Sigmoid colon (tissue), 7 donors: ENCODE measurements at places on chromosomes 1 and 21. TPM values are rescaled to one million over a fixed set of nuclear protein-coding genes. Genes with fewer than 3 reads are reported as not detected.

- no peak overlapping the region for H3K4me3 ChIP-seq
- no peaks in the 10 kb centered on the region for H3K27me3 ChIP-seq
- no peaks in the 10 kb centered on the region for H3K4me1 ChIP-seq
- H3K27ac ChIP-seq, result no peak overlapping the region
- no peaks in the 10 kb centered on the region for H3K36me3 ChIP-seq
- DNase-seq, result peak; percentile 65
Observed at GRCh38 chr1:2985067-2985561, 36.2 kb upstream of the ACTRT2 start.

DNA sequence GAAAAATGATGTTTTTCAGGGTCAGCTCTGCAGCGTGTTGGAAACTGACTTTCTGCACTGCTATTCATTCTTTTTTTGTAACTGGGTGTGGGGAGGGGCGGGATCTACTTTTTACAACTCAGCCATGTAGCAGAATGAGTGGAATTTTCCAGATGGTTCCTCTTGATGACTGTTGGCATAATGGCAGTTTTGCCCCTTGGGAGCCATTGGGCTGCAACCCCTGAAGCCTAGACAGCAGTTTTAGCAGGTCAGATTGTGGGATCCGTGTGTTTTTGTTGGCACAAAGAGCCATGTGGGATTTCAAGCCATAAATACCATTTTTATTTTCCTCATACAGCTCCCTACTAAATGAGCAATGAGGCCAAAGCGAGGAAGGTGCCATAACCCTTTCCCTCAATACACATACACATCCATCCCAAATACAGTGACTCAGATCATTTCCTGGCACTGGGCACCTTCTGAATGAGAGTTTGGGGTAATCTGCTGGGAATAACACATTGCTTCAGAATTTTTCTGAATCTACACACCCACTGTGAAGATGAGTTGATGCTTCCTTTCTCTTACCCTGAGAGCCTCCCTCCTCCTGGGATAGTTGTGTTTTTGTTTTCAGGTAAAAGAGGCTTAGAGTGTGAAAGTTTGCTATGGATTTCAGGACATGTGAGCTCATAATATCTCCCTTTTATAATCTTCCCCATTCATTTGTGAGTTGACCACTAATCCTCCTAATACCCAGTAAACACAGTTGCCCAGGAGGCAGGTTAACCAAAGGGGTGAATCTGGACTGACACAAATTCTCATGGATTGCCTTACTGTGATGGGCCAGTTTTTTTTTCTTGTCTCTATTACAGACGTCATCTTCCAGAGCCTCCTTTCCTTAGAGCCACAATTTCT lies 13.1 kb downstream of the S100A10 start:
- peaks cover 15% of the 10 kb centered on the region for H3K4me1 ChIP-seq
- H3K27ac ChIP-seq, result peak overlapping the region; percentile 0
- DNase-seq, result no peak
- H3K36me3 ChIP-seq, result peaks cover 14% of the 10 kb centered on the region

GRCh38 chr1:29518183-29518835 lies 282.0 kb downstream of the PTPRU start:
- H3K27ac ChIP-seq, result no peak overlapping the region
- H3K4me1 ChIP-seq, result no peaks in the 10 kb centered on the region
- H3K4me3 ChIP-seq, result no peak overlapping the region
- peaks cover 40% of the 10 kb centered on the region for H3K27me3 ChIP-seq
- H3K36me3 ChIP-seq, result no peaks in the 10 kb centered on the region

- no peaks in the 10 kb centered on the region for H3K36me3 ChIP-seq
- H3K27ac ChIP-seq, result no peak overlapping the region
- no peaks in the 10 kb centered on the region for H3K4me1 ChIP-seq
- DNase-seq, result peak; percentile 60
Observed at GRCh38 chr1:7616076-7616832, 154.8 kb upstream of the VAMP3 start.

DNA sequence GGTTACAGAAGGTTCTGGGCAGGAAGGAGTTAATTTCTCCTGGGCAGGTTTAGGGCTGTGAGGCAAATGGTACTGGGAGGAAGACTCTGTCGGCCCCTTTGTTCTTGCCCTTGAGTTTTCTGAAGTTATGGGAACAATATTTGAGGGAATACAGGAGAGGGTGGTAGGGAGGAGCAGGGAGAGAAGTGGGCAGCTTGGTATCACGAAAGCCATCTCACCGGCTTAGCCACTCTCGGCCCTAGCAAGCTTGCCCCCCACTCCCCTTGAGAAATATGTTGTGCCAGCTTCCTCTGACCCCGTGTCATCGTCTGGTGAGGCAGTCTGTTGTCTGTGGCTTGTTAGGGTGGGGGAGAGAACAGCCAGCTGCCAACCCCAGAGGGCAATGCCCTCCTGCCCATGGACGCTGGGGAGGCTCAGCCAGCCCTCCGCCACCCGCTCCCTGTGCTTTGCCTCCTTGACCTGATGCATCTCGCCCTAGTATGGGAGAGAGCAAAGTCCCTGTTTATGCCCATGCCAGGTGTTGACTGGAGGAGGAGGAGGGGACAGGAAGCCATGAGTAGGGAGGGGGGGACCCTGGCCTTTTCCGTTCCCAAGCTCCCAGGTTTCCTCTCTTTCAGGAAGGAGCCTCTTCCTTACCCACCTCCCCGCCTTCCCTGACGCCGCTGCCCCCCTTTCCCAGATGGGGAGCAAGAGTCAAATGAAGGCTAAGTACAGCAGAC lies 1.2 kb downstream of the EFNA1 start:
- peak; percentile 69 for DNase-seq
- H3K27ac ChIP-seq, result peak overlapping the region; percentile 87
- peaks cover 28% of the 10 kb centered on the region for H3K36me3 ChIP-seq
- H3K4me3 ChIP-seq, result peak overlapping the region; percentile 62

DNA sequence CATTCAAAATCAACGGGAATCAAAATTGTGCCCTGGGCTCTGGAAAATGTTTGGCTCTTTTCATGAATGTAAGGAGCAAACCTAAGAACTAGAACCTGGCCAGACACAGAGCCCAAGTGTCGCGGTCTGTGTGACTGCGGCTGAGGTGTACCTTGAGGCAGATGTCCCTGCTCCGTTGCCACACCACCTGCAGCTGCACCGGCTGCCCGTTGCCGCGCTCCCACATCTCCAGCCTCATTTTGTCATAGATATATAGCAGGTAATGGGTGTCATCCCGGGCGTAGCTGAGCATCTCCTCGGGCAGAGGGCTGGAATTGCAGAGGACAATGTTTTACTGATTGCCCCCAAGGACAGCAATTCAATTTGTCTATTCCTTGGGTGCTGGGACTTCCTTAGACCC lies 18.7 kb downstream of the EXOSC10 start:
- DNase-seq, result peak; percentile 40
- H3K4me1 ChIP-seq, result no peaks in the 10 kb centered on the region
- no peak overlapping the region for H3K27ac ChIP-seq
- H3K4me3 ChIP-seq, result no peak overlapping the region
- H3K36me3 ChIP-seq, result peaks cover 56% of the 10 kb centered on the region

DNA sequence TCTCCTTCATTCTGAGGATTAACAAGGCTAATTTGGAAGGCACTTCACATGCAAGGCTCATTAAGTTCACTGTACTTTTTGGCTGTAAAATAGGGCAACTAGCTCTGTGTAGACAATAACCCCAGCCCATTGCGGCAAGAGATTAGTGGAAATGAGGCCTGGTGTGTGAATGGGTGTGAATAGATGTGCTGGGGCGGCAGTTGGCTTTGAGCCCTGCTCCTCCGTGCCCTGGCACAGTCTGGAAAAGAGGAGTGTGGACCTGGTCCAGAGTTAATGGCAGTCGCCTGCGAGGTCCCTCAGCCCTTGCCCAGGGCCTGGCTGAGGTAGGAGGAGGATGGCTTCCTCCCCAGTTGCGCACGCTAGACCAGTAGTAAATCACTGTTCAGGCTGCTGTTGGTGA lies 4.8 kb downstream of the KISS1 start:
- no peak overlapping the region for H3K27ac ChIP-seq
- peaks cover 7% of the 10 kb centered on the region for H3K4me1 ChIP-seq
- peaks cover 10% of the 10 kb centered on the region for H3K27me3 ChIP-seq
- H3K36me3 ChIP-seq, result no peaks in the 10 kb centered on the region
- H3K4me3 ChIP-seq, result no peak overlapping the region

DNA sequence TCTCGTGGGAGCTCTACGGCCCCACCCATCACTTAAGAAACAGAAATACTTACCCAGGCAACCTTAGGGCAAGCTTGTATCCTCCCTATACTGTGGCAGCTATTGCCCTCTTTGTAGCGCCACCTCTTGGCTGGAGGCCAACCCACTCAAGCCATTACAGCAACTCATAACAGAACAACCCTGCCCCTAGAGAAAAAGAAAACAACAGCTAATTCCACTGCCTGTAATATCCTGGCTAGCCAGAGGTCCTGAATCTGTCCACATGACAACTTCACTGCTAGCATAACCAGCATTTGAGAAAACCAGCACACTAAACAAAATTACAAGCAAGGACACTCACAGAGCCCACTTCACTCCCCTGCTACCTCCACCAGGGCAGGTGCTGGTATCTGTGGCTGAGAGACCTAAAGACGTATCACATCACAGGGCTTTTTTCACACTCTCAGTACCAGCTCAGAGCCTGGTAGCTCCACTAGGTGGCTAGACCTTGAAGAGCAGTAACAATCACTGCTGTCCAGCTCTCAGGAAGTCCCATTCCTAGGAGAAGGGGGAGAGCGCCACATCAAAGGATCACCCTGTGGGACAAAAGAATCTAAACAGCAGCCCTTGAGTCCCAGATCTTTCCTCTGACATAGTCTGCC lies 14.5 kb upstream of the MX1 start:
- H3K27ac ChIP-seq, result no peak overlapping the region
- H3K4me1 ChIP-seq, result no peaks in the 10 kb centered on the region
- no peaks in the 10 kb centered on the region for H3K36me3 ChIP-seq
- no peak overlapping the region for H3K4me3 ChIP-seq
- no peak for DNase-seq

Gene ACTL8
- total RNA-seq, result not detected

DNA sequence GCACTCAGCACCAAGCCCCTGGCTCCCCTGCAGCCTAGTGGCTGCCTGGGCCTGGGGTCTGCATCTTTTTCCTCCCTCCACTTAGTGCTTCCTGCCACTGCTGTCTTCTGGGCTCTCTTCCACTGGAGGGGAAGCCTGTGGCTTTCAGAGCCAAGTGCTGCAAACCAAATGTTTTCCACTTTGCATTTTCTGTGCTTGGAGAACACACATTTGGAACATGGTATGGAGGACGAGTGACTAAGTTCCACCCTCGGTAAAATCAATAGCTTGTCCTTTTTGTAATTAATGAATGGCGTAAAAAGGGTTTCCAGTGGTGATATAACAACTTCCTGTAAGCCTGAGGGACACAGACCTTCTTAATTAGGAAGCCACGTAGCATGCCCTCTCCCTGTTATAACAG lies 10.1 kb upstream of the GPR153 start:
- no peak for DNase-seq
- H3K27me3 ChIP-seq, result no peaks in the 10 kb centered on the region
- no peak overlapping the region for H3K27ac ChIP-seq
- H3K36me3 ChIP-seq, result no peaks in the 10 kb centered on the region
- peaks cover 37% of the 10 kb centered on the region for H3K4me1 ChIP-seq
- no peak overlapping the region for H3K4me3 ChIP-seq

Gene FRRS1
- 3.9 TPM for total RNA-seq

DNA sequence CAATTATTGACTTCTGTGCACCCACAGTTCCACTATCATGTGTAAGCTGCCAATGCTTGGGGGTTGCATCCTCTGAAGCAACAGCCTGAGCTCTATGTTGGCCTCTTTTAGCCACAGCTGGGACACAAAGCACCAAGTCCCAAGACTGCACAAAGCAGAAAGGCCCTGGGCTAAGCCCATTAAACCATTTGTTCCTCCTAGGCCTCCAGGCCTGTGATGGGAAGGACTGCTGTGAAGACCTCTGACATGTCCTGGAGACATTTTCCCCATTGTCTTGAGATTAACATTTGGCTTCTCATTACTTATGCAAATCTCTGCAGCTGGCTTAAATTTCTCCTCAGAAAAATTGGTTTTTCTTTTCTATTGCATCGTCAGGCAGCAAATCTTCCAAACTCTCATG lies 123.7 kb upstream of the DEPDC1 start:
- no peaks in the 10 kb centered on the region for H3K27me3 ChIP-seq
- H3K4me1 ChIP-seq, result peaks cover 7% of the 10 kb centered on the region
- no peak for DNase-seq
- no peak overlapping the region for H3K4me3 ChIP-seq

DNA sequence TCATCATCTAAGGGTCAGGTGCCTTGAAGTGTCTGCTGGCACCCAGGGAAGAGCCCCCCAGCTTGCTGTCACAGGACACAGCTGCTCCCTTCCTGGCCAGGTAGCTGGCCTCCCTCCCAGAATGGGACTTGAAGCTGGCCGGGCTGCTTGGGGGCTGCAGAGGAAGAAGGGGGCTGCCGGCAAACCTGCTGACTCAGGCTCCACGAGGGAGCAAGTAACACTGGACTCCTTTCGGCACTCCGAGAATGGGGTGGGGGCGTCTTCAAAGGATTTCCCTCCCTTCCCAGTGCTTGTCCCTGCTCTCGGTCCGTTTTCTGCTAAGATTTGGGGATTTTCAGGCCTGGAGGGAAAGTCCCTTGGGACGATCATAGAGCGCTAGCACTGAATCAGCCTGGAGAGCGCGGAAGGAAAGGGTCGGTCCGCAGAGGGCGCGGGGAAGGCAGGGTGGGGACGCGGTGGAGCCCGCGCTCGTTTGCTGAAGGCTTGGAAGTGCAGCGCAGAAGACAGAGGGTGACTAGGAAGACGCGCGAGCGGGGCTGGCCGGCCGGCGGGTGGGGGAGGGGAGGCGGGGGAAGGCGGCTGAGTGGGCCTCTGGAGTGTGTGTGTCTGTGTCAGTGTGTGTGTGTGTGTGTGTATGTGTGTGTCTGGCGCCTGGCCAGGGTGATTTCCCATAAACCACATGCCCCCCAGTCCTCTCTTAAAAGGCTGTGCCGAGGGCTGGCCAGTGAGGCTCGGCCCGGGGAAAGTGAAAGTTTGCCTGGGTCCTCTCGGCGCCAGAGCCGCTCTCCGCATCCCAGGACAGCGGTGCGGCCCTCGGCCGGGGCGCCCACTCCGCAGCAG lies at the start of gene CSF1:
CSF1 (plus strand) TSS at position 727 of the 840 bp plus-strand sequence. CDS start 175 bp downstream, outside the sequence.
- peak within 1 kb of the TSS; percentile 85 for H3K4me3 ChIP-seq
- peak within 1 kb of the TSS; percentile 87 for H3K27ac ChIP-seq
- no peaks in the 10 kb centered on the region for H3K27me3 ChIP-seq
- H3K4me1 ChIP-seq, result peaks cover 47% of the 10 kb centered on the region
- H3K36me3 ChIP-seq, result peaks cover 3% of the 10 kb centered on the region

DNA sequence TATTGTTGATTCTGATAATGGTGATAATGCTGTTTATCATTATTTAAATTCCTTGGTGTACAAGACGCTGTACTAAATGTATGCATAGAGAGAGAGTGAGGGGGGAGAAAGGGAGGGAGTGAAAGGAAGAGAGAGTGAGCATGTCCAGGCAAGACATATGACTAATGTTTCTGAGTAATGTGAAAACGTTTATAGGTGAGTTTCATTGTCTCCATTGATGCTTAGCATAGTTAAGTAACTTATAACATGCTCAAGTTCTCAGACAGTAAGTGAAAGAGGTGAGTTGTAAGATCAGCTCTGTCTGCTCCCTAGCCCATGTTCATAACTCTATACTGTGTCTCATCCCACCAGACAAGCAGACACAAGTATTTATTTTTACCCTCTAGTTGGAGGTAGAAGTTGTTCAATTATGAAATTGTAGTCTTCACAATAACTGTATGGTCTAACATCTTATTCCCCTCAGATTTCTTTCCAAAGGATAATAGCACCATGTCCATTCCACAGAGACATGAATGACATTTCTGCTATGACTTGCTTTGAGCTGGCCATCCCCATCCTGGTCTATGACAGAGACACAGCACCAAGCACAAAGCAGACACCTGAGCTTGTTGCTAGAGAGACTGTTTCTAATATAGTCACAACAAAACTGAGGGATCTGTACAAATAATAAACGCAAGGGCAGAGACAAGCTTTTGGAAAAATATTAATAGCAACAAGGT lies 285.1 kb downstream of the CACNA1E start:
- H3K4me1 ChIP-seq, result no peaks in the 10 kb centered on the region
- no peak overlapping the region for H3K27ac ChIP-seq
- H3K4me3 ChIP-seq, result no peak overlapping the region
- H3K27me3 ChIP-seq, result no peaks in the 10 kb centered on the region
- no peaks in the 10 kb centered on the region for H3K36me3 ChIP-seq
- DNase-seq, result no peak
